ENCODE measurements at places on chromosomes 7 and 10.

DNA sequence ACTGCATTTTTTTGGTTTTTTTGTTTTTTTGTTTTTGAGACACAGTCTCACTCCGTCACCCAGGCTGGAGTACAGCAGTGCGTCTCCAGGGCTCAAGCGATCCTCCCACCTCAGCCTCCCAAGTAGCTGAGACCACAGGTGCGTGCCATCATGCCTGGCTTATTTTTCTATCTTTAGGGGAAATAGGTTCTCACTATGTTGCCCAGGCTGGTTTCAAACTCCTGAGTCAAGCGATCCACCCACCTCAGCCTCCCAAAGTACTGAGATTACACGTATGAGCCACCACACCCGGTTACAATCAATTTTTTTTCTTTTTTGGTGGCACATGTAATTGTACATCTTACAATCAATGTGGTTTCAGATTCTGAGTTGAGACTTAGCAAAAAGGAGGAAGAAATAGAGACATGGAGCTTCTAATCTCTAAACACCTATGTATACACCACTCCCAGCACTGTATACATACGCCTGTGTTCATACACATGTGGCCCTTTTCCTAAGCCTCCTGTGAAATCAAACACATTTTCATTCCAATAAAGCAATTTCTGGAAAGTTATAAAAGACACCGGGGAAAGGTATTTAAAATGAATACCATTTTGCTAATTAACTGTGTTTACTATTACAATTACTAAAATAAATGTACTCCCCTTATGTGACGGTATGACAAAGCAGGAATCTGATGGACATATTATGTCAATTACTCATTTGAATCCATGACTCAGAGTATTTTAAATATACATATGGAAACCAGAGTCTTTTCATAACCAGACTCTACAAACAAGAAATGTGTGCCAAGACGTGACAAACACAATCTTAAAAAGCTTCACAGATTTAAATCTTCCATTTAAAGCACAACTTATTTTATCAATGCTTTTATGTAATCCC, 40.9 kb downstream of the SMURF1 start:
- DNase-seq = no peak

DNA sequence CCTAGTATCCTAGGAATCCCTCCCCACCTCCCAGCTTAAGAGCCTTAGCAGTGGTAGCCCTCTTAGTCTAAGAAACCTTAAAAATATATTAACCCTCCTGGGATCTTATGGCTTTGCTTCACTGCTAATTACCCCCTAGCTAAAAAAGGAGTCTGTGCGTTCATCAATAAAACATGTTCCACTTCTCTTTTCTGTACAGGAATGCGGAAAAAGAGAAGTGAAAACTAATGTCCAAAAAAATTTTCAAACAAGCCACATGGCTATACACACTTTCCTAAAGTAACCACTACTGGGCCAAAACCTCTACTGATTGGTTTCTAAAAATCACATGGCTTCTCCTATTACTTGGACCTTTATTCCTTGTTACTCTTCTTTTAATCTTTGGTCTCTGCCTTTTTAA, 667.1 kb upstream of the LRRTM3 start:
- DNase-seq = no peak

DNA sequence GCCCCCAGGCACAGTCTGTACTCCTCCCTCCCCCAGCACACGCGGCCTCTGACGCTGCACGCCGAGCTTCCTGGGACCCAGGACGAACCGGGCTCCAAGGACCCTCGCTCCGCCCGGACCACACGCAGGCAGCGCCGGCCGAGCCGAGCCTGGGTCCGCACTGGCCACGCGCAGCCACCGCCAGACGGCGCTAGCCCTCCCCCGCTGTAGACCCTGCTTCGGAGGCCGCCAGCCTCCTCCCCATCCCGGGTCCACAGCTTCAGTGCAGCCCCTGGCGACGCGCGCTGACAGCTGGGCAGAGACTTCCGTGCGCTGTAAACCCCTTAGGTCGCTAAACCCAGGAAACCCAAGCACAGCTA, 936 bp upstream of the TCERG1L start:
- no peak for DNase-seq

GRCh38 chr7:123273185-123273584, 73.4 kb upstream of the SLC13A1 start:
- DNase-seq = no peak

GRCh38 chr7:9921326-9921725, 1052.3 kb upstream of the PHF14 start:
- DNase-seq = no peak

GRCh38 chr7:54812756-54813322, 53.8 kb upstream of the SEC61G start:
- DNase-seq = no peak

GRCh38 chr7:90271753-90272152, 26.8 kb downstream of the CFAP69 start:
- no peak for DNase-seq

- no peak for DNase-seq
Observed at GRCh38 chr10:119006451-119007210, 22.9 kb upstream of the NANOS1 start.

DNA sequence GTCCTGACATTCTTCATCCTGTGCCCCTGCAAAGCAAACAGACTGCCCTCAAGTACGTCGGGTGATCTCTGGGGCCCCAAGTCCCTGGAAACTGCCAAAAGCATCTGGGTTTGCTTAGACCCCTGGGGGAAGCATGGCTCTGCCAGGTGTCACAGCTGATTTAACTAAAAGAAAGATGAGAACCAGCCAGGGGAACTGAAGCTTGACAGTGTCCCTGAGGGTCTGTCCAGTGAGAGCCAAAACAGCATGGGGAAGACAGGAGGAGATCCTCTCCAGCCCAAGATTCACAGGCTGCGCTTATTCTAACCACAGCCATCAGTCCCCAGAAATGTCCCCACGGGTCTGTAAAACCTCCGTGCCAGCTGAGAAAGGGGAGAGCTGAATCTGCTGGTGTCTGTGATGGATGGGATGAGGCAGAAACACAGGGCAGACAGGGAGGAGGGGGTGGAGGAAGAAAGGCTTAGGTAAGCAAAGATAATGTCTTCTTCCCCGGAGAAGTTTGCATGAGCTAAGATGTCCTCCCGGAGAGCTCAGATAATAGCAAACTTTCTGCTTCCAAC, 21.3 kb downstream of the CCDC3 start:
- DNase-seq = no peak

DNA sequence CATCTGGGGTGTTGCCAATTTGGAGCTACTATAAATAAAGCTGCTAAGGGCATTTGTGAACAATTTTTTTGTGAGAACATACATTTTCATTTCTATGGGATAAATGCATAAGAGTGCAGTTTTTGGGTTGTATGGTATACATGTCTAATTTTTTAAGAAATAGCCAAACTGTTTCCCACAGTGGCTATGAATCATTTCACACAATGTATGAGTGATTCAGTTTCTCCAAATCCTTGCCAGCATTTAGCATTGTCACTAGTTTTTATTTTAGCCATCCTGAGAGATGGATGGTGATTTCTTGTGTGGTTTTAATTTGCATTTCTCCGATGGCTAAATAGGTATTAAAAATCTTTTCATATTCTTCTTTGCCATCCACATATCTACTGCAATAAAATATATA, 105.3 kb downstream of the AMPH start:
- no peak for DNase-seq

GRCh38 chr10:55024713-55025112, 223.7 kb upstream of the PCDH15 start:
- no peak for DNase-seq

GRCh38 chr7:3616306-3616705, 315.3 kb downstream of the SDK1 start:
- no peak for DNase-seq

DNA sequence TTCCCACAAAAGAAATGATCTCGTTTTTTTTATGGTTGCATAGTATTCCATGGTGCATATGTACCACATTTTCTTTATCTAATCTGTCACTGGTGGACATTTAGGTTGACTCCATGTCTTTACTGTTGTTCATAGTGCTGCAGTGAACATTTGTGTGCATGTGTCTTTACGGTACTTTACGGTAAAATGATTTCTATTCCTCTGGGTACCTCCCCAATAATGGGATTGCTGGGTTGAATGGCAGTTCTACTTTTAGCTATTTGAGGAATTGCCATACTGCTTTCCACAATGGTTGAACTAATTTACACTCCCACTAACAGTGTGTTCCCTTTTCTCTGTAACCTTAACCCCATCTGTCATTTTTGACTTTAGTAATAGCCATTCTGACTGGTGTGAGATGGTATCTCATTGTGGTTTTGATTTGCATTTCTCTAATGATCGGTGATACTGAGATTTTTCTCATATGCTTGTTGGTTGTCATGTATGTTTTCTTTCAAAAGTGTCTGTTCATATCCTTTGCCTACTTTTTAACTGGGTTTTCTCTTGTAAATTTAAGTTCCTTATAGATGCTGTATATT, 37.2 kb downstream of the MKLN1 start:
- DNase-seq = no peak

DNA sequence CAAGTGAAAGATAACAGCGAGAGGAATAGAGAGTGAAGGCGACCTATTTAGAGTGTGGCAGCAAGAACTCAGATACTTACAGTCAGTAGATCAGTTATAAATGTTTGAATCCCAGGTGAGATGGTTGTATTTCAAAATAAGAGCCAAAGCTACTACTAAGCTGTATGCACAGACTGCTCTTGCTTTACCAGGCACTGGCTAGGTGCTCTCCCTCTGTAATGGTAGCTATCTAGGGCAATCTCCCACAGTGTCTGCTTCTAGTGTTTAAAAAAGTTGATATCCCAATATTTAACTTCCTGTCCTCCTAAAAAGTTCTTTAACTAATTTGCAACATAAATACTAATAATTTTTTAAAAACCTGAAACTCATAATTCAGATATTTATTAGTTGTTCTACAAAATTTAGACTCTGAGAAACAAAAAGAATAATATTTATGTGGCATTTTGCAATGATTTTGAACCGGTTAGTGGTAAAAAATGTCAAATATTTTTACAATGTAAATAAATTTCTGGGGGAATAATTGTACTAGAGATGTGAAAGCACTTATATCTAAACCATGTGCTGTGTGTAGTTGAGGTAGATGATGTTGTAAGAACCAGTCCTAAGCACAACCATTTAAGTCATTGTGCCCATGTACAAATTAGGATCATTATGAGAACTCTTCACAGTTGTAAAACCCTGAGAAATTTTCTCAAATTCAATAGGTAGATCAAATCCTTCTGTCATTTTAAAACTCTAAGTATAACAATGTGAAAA, 349.3 kb upstream of the SEMA3D start:
- DNase-seq = no peak

DNA sequence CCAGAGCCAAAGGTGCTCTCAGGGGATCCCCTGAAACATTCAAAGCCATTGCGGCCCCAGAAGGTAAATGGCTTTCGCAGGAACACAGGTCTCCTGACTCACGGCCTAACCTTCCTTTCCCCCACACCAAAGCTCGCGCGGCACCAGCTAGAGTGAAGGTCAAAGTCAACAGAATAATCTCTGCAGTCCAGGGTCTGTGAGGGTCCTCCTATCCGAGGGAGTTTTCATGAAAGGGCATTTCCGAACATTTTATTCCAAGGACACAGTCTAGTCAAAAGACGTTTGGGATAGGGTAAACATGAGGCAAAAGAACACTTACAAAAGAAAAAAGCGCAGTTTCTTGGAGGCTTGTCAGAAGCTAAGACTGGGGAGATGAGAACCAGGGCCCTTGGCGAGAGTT, 559 bp upstream of the STEAP2 start:
- no peak for DNase-seq

- no peak for DNase-seq
Observed at GRCh38 chr7:36648441-36648840, 75.9 kb downstream of the AOAH start.

GRCh38 chr7:130305433-130306042, 12.6 kb downstream of the CPA4 start:
- DNase-seq = no peak

DNA sequence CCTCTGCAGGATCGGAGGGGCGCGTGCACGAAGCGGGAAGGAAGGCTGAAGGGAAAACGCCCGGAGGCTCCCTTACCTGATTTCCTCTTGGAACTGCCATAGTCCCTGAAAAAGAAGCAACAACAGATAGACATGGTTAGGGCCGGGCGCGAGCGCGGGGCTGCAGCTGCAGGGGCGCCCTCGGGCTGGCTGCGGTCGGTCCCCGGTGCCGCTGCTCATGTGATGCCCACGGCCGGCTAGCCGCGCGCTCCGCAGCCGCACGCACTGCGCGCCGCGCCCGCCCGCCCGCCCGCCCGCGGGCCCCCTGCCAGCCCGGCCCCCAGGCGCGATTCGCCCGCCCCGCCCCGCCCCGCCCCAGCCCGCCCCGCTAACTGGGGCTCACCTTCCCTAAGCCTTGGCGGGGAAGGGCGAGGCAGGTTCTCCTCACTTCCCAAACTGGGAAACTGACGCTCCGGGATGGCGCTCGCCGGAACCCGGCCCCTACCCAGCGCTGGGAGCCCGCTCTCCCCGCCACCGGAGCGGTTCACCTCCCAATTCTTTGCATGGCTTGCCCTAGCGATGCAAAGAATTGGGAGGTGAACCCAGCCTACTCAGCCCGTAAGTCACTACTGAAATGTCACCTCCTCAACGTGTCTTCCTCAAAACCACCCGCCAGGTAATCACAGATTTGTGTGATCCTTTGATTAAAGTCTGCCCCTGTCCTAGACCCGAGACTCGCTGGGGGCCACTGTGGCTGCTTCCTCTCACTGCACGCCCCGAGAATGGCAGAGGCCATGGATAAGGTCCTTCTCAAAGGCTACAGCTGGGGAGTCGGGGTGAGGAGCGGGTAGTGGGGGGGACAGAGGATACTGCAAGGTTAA, 162.2 kb downstream of the SH3PXD2A start:
- DNase-seq = no peak

DNA sequence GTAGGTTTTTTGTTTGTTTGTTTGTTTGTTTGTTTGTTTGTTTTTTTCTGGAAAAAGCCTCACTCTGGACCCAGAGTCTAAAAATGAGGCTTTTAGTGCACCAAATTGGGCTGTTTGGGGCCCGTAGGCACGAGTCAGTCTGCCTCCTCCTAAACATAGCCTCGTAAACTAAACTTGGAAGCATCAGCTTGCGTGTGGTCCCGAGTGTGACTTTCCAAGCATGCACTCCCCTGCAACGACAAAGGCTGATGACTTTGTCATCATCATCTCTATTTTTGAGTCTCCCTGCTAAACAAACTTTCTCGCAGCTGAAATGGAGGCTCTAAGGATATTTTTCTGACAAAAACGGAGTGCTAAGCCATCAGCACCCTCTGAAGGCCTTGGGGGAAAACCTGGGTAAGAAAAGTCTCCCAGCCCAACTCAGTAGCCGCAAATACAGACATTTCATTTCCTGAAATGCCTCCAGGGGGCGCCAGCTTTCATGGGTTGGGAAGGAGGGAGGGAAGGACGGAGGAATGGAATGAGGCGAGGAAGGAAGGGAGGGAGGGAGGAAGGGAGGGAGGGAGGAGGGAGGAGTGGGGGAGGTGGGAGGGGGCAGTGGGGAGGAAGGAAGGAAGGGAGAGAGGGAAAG, 245.9 kb downstream of the KCNMA1 start:
- no peak for DNase-seq

GRCh38 chr10:126181626-126182025, 206.7 kb downstream of the ADAM12 start:
- no peak for DNase-seq

GRCh38 chr7:157867685-157868305, 531.0 kb downstream of the DNAJB6 start:
- DNase-seq = no peak

Measured in activated CD8-positive, alpha-beta memory T cell treated with anti-CD3 and anti-CD28 coated beads for 48 hours (primary cell).